Stimulated activated CD4-positive, alpha-beta T cell treated with anti-CD3 and anti-CD28 coated beads, Interleukin-2, amount 100 ng/mL, for 48 hours (primary cell): ENCODE measurements at places on chromosomes 16 and 17.

GRCh38 chr16:23282568-23282967 is 19.5 kb upstream of the SCNN1B start:
- no peak for DNase-seq

- no peak for DNase-seq
Measured at GRCh38 chr17:56608944-56609343, 15.4 kb downstream of the NOG start.

DNA sequence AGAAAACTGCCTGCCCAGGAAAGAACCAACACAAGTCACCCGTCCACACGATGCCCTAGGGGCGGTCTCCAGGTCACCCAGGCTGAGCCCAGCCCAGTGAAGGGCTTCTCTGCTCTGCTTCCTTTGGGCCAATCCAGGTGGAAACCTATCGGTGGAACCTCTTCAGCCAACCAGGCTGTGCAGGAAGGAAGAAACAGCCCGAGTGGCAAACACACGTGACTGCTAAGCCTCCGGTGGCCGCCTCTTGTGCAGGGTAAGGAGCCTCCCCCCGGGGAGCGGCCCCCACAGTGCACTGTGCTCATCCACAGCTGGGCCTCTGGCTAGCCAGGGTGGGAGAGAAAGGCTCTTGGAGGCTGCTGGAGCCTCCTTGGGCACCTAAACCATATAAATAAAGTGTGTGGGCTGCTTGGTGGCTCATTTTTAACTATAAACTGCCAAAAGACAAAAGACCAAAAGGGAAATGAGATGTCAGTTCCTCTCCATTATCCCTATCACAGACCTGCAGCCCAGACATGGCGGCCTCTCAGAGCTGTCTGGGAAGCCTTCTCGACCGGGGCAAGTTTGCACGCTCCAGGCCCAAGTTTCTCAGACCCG is 2.4 kb downstream of the RTN4RL1 start:
- no peak for DNase-seq

DNA sequence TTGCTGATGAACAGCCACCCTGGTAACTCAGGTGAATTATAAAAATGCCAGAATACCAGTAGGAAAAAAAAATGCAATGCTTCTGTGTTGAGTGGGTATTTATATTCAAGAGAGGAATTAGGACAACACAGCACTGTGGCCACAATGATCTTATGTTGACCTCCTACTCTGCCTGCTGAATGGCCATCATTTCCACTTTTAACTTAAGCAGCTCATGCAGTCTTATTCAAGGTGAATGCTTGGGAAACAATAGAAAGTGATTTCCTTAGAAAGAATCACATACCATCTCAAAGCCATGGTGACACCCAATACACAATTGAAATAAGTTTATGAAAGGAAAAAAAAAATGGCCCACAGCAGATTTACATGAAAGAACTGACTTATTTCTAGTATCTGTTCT is 224.0 kb downstream of the CDH8 start:
- no peak for DNase-seq

GRCh38 chr16:22736791-22737190 is 77.2 kb upstream of the HS3ST2 start:
- DNase-seq, result no peak

DNA sequence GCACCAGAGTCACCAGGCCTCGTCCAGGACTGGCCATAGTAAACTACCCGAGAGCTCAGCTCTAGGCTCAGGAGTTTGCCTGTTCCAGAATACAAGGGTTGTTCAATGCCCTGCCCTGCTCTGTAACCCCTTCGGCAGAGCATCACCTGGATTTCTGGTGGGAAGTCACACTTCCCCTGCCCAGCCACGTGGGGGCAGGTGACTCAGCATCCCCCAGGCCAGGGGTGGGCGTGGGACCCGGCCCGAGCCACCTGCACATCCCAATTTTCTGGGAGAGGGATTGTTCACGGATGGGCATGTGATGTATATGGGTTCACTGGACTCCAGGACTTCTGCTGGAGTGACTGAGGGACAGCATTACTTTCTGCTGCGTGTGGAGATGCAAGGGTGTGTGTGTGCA is 25.8 kb downstream of the COX4I1 start:
- DNase-seq, result no peak

GRCh38 chr17:10776381-10776780 is 27.5 kb downstream of the TMEM238L start:
- no peak for DNase-seq

GRCh38 chr17:41777157-41777573 is 9.3 kb downstream of the JUP start:
- DNase-seq, result no peak

- DNase-seq, result peak; percentile 27
Measured at GRCh38 chr17:60720763-60721531, 43.3 kb downstream of the BCAS3 start.

DNA sequence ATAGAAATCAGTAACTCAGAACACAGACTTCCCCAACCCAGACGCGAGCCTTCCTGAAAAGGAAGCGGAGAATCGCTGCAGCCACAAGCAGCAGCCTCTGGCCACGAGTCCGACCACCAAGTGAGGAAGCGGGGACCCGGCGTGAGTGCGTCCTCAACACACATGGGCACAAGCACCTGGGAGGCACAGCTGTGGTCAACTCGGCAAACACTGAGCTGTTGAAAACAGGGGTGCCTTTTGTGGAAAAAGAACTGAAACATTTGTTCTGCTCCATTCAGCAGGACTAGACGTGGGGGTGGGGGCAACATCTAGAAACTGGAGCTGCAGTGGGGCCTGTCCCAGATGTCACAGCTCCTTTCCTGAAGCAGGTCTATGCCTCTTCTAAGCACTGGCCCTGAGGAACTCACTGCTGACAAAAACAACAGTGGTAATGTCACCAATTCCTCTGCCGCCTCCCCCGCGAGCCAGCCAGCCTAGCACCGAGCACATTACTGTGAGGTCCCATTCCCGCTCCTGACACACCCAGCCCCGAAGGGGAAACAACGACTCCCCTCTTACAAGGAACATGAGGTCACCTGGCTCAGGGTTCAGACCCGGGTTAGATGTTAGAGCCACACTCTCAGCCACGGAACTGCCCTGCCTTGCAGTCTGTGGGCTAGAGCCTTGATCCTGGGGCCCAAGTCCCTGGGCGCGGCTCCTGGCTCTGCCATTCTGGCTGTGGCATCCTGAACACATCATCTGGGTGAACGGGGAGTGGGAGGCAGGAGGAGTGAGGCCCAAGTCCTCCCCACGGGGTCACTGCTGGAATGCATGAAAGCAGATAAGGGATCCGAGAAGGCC is 29.0 kb downstream of the KDM8 start:
- no peak for DNase-seq

DNA sequence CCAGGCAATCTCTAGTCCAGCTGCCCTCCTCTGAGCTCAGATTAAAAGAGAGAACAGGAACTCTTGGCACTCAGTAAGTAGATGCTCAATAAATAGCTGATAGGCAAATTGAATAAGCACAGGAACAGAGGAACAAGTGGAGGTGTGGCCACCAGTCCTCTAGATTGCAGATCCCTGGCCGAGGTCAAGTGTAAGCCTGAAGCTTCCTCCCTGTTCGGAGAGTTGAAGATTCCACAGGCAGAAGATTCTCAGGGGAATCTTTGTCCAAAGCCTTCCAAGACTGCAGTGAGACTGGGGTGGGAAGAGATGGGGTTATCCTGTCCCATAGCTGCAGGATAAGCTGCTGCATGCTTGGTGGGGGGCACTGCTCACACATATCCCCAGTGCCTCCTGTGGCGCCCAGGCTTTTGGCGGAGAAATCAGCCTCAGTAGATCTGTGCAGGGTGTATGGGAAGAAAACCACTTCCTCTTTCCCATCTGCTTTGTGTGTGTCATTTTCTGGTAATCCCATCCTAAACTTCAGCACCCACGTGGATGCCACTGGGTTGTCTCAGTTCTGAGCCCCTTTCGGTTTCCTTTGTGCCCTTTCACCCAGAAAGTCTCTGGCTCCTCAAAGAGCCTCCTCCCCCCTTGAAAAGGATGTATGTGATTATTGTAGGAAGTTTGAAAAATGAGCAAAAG is 12.1 kb downstream of the CD300A start:
- DNase-seq, result no peak

- DNase-seq, result no peak
Measured at GRCh38 chr16:58196898-58197313, 1.0 kb downstream of the CSNK2A2 start.

DNA sequence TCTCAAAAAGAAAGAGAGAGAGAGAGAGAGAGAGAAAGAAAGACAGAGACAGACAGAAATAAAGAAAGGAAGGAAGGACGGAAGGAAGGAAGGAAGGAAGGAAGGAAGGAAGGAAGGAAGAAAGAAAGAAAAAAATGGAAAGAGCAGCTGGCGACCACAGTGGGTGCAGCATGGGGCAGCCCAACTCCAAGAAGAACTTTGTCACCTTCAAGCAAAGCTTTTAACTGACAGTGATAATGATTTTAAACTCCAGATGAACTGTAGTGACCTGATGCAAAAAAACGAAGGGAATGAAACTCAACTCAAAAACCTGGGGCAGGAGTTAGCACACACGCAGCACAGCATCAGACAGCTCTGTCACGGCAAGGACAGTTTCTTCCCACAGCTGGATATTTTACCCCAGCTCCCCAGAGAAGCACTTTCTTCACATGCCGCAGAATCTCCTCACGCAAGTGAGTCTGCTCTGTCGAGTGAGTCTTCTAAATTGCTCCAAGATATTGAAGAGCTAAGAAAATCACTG is 5.0 kb upstream of the ARHGAP17 start:
- no peak for DNase-seq

DNA sequence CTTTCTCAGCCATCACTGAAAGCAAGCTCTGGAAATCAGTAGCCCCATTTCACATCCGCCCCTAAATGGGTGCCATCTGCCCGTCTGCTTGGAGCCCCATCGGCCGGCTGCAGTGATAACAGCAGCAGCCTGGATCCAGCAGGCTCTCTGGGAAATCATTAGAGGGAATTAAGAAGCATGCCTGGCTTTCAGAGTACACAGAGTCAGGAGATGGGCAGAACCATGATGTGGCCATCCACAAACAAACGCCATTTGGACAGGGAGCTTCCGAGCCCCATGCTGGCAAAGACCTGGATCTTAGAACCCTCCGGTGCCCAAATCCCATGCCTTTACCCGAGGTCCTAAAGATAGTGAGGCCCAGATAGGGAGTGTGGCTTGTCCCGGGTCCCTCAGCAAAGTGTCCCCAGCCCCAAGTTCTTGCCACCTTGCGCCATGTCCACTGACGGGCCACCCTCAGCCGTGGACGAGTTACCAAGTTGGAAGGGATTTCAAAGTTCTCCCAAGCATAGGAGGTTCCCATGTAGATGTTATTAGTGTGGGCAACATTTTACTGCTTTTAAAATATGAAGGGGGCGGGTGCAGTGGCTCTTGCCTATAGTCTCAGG is 1.0 kb upstream of the LITAF start:
- no peak for DNase-seq

DNA sequence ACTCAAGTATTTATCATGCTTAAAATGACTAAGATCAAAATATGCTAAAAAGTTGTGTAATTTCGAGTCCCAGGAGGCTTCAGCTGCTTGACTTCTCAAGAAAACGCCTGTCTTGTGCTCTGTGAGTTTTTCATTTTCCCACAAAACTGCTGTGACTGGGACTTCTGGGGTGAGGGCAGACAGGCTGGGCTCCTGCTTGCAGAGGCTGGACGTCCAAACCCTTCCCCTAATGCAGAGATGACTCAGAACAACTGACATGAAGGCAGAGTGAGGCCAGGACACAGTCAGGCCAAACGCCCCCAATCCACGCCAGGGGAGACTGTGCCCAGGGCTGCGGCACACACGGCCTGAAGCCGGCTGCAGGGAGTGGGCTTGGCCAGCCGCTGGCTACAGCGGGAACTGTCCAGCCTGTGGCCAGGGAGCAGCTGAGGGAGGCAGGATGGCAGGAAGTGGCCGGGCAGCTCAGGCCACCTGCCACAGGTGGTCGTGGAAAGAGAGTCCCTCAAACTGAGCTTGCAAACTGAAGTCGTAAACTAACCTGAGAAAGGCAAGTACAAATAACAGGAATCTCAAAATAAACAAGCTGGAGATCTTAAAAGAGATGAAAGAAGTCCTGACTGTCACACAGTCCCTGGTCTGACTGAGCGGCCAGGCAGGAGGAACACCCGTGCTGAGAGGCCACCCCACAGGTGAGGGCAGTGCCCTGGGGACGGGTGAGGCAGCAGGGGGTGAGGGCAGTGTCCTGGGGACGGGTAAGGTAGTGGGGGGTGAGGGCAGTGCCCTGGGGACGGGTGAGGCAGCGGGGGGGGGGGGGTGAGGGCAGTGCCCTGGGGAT is 21.3 kb upstream of the HEXD start:
- no peak for DNase-seq

DNA sequence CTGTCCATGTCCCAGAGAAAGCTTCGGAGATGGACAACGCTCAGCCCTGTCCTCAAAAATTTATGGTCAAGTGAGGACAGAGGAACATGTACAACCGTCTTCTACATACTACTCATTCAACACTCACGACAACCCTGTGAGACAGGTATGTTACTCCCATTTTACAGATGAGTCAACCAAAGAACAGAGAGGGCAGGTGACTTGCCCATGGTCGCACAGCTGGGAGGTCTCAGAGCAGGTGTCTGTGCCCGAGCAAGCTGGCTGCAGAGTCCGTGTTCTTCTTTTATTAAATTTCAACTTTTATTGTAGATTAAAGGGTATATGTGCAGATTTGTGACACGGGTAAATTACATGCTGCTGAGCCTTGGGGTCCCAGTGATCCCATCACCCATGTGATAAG is 5.8 kb upstream of the WFDC1 start:
- no peak for DNase-seq

DNA sequence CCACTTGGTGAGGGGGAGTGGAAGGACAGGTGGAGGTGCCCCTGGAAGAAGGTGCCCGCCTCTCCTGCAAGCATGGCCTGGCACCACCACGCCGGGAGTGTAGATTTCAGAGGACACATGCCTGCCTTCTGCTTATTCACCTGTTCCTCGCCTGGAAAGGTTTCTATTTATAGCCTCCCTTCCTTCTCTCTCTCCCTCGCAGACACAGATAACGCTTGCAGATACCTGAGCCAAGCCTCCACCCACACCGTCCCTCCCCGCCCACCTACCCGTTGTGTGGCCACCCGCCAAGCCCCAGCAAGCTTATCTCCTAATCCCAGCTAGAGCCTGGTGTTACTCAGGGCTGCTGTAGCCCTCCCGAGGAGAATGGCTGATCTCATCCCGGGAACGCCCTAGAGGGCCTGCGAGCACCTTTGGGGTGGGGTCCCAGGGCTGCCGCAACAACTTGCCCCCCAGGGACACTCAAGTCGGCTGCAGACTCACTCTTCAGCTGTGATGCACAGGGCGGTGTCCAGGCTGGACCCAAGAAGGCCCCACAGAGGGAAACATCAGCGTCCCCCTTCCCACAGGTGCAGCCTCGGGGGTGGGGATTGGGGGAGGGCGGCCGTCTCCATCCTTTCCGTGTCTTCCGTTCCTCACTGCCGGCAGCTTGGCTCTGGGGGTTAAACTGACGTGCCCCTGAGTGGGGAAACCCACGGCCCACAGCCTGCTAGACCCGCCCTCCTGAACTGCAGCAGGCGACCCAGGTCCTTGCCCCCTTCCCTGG is 1.9 kb upstream of the SNAI3 start:
- DNase-seq, result no peak

- no peak for DNase-seq
Measured at GRCh38 chr16:14146445-14146844, 75.3 kb downstream of the MRTFB start.
